GM23248 (cell line): ENCODE measurements at places on chromosomes 11 and 22.
A peak's percentile ranks its signal among the peaks of the same experiment; 100 is the strongest.

DNA sequence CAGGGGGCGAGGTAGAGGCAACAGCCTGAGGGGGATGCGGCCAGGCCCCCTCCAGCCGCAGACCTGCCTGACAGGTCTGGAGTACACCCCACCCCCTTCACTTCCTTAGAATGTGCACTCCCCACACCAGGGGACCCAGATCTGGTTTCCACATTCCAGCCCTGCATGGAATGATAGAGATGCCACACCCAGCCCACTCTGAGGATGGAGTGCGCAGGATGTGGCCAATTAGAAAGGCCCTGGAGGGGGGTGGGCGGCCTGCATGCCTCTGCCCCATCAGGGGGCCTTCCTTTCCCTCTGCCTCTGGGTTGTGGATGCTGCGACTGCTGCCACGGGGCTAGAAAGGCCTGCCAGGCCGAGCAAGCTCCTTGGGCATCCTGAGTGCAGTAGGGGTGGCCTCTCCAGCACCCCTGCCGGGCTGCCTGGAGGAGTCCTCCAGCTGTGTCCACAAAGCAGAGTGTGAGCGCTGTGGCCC lies 28.2 kb upstream of the MGAT3 start:
- no peak for DNase-seq

GRCh38 chr11:15180212-15180792 lies 65.6 kb downstream of the INSC start:
- peak; percentile 65 for DNase-seq

DNA sequence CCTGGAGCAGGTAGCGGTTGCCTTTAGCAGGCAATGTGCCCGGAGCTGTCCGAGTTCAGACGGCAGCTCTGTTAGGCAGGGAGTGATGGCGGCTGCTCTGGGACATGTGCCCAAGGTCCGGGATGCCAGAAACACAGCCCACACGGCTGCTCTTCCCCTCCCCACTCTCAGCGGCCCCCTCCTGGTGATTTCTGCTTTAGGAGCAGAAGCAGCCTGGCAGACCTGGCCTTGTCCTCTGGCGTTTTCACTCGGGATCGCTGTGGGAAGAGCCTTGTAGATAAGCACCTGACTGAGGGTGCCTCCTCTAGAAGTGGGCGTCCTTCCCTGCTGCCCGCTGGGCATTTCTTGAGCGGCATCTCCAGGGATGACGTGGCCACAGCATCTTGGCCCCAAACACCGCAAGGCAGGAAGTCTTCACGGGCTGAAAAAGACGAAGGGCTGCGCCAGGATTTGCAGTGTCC lies 392.2 kb downstream of the TBC1D22A start:
- peak; percentile 93 for DNase-seq

DNA sequence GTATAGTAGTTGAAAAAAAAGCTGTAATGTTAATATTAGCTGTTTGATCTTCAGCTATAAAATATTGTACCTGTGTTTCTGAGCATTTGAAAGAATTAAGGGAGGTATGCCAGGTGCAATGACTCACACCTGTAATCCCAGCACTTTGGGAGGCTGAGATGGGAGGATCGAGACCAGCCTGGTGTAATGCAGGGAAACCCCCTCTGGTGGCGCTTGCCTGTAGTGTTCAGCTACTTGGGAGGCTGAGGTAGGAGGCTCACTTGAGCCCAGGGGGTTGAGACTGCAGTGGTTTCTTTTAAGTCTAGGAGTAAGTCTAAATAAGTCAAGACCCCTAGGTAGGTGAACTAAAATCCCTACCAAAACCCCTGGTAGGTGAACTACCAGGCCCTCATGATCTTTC lies 37.1 kb downstream of the TAF1D start:
- DNase-seq = no peak

GRCh38 chr11:46914363-46914762 lies 4.0 kb downstream of the LRP4 start:
- peak; percentile 89 for DNase-seq
